ENCODE measurements at places on chromosomes 7 and 10.

- no peak for DNase-seq
Observed at GRCh38 chr10:44845361-44846175, 65.6 kb upstream of the TMEM72 start.

DNA sequence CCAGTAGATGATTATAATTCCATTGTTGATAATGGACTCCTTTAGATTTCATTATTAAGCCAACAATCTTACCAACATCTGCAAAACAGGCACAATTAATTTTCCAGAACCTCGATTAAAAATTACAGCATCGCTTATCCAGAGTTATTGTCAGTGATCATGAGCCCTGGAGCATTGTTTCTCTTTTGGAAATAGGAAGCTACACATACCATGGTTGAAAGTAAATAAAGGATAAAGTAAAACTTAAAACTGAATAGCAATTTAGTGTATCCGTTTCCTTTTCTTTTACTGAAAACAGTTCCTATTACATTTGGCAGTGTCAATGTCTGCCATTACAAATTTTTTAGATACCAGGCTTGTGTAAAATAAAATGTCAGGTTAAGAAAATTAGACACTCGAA is 9.9 kb upstream of the HOXA2 start:
- DNase-seq, result no peak

DNA sequence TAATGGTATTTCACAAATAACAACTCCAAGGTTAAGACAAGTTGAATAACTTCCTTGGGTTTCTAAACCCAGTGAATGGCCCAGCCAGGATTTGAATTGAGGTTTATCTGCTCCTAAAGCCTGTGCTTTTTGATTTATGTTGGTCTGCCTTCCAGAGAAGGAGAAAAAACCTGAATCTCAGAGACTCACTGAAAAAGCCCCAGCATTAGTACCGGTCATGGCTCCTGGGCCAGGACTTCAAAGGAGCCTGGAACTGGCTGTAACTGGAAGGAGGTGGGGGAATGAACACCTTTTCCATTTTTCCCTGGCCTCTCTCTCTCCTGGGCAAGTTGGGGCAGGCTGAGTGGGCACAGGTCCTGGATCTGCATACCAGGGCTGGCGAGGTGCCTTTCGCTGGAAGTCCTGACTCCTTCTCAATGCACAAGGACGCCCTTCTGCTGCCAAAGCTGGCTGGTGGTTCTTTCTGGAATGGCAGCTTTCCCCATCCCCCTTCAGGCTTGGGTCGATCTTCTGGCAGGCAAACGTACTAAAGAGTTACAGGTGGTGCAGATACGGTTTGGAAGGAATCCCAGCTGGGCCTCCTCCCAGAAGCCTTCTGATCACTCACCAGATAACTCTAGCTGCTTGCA is 268.2 kb downstream of the PTEN start:
- no peak for DNase-seq

- no peak for DNase-seq
Observed at GRCh38 chr10:22795546-22795945, 81.2 kb upstream of the PIP4K2A start.

All from activated T-cell treated with anti-CD3 and anti-CD28 coated beads for 4 hours (primary cell).